Myocyte (in vitro differentiated cells): ENCODE measurements at places on chromosomes 1 and 21.

GRCh38 chr1:200558866-200559459 lies 61.6 kb downstream of the KIF14 start:
- DNase-seq, result peak; percentile 67

DNA sequence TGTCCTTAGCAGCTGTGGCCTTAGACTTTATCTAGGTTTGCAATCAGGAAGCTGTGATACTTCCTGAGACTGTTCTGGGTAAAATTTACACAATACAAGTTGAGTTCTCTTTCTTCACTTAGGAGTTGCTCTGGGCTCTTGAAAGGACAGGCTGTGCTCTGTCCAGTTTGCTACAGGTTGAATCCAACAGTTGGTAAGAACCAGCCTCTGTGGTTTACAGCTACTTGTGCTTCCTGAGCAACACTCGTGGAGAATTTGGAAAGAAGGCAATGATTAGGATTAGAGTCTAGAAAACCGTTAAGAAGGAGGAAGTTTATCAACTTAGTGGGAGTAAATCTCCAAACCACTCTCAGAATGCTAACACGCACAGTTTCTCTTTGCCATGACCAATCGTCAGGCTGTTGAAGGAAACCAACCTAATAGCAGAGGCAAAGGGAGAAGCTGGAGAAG lies 26.8 kb downstream of the GFI1 start:
- no peak for DNase-seq

DNA sequence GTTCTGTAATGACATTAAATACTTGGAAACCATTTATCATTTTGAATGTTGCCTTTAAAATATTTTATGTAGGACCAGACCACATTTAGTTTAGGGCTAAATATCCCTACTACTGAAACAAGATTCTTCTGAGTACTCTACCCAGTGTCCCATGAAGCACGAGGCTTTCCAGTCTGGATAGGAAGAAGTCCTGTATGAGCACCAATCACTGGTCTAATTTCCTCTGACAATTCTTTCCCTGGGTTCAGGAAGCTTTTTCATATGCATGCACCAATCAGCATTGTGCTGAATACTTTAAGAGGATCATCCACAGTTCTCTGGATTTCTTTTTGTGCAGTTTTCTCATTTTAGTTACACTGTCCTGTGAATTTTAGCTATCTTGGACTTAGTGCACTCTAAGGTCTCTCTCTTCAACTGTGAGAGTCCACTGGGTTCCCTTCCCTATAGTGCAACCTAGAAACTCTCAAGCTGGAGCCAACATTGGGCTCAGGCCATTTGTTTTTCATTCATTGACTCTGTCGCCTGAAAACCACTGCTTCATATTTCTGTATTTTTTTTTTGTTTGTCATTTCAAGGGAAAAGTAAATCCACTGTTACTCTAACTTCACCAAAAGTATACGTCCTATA lies 45.9 kb downstream of the TUT4 start:
- DNase-seq, result no peak

GRCh38 chr1:43147625-43148327 lies 24.3 kb downstream of the EBNA1BP2 start:
- DNase-seq, result peak; percentile 77

GRCh38 chr1:67886076-67886475 lies 52.8 kb upstream of the GNG12 start:
- DNase-seq, result no peak

GRCh38 chr1:104358086-104358485 lies 608.4 kb downstream of the AMY1C start:
- DNase-seq, result no peak

GRCh38 chr1:183896466-183897048 lies 91.6 kb downstream of the RGL1 start:
- DNase-seq, result no peak

DNA sequence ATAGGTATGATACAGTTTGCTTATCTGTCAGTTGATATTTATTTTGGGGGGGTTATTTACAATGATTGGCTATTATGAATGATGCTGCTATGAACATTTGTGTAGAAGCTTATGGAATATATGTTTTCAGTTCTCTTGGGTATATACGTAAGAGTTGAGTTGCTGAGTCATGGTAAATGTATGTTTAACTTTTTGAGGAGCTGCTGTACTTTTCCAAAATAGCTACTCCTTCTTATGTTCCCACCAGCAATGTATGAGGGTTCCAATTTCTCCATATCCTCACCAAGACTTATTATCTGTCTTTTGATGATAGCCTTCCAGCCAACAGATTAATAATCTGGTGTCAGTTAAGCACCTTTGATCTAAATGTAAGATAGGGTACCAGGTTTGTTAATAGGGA lies 11.9 kb downstream of the SOAT1 start:
- no peak for DNase-seq

DNA sequence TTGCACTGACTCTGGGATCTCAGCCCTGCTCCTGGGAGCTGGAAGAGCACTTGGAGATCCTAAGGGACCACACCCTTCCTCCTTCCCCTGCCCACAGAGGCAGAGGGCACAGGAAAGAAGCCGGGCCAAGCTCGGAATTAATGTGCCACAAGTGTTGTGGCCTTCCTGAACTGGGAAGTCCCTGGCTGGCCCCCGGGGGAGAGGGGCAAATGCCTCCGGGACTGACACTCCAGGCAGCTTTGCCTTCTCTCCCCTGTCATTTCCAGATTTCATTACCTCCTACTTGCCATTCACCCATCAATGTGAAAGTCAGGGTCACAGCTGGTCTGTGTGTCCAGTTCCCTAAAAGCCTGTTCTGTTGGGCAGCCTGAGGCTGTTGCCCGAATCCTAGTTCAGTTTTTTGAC lies 21.7 kb downstream of the SESN2 start:
- no peak for DNase-seq

DNA sequence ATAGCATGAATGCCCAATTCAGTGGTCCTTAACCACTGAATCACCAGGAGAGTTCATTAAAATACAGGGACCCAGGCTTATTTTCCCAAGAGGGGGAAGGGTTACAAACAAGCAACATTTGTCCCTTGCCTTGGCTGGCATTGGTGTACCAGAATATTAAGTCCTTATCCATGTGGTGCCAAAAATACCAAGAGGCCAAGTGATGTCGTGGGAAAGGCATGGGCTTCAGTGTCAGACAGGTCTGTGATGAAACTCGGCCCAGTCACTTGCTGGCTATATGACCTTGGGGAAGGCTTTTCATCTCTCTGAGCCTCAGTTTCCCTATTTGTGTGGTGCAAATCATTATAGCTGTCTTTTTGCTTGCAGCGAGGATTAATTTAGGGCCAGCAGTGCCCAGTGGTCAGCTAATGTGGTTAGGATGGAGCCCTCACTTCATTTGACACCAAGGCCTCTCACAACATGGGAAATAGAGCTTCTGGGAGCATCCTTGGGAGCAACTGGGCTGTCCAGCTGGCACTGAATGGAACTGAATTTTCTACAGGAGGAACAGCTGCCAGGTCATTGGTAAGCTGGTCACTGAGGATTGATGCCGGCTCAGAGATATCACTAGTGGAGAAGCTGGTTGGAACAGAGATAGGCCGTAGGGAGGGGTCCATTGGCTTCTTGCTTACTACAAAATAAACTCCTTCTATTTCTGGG lies 77.2 kb upstream of the PPP2R5A start:
- peak; percentile 79 for DNase-seq

DNA sequence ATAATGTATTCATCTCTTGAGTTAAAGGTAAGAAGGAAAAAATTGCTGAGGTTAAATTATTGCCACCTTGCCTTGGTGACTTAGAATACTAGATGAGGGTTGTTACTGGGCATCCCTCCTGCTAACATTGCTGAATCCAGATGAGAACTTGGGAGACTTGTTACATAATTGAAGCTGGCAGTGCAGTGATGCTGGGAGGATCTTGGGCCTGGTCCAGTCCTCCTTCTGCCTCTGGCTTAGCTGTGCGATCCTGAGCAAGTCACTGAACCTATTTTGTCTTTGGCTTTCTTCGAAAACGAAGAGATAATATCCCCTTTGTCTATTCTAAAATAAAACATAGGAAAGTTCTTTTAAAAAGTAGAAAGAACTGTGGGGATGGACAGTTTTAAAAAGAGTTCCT lies 244.9 kb upstream of the NRIP1 start:
- DNase-seq, result peak; percentile 13

DNA sequence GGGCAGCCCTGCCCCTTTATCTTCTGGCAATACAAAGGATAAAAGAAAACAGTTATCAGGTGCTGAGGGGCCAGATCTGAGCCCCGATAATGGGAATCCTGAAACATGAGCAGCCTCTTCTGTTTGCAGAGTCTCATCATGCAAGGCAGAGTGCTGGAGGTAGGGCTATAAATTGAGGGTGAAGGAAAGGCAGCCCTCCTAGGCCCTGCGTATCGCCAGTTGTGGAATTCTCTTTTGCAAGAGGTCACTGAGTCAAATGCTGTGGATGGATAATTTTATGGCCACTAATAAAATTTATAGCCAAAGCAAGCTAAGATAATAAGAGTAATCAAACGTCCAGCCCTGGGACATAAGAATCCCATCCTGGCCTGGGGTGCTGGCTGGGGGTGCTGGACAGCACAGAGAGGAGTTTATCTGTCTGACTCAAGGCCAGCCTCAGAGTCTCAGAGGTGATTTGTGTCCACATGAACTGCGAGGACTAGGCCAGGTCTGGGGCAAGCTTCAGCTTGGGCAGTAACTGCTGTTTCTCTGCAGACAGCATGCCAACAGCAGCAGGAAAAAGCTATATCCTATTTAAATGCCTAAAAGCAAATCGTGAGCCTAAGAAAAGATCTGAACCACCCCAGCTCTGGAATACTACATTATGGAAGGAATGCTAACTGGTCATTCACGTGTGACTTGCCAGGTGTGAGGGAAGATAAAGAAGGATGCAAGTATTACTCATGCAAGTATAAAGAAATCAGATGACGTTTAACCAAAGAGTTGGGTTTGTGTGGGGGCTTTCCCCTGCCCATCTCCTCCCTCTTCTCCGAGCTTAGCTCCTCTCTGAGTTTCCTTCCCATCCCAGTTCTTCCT lies 254.8 kb downstream of the KIF26B start:
- DNase-seq, result no peak

- DNase-seq, result no peak
Observed at GRCh38 chr1:118841521-118841920, 146.6 kb downstream of the TBX15 start.

DNA sequence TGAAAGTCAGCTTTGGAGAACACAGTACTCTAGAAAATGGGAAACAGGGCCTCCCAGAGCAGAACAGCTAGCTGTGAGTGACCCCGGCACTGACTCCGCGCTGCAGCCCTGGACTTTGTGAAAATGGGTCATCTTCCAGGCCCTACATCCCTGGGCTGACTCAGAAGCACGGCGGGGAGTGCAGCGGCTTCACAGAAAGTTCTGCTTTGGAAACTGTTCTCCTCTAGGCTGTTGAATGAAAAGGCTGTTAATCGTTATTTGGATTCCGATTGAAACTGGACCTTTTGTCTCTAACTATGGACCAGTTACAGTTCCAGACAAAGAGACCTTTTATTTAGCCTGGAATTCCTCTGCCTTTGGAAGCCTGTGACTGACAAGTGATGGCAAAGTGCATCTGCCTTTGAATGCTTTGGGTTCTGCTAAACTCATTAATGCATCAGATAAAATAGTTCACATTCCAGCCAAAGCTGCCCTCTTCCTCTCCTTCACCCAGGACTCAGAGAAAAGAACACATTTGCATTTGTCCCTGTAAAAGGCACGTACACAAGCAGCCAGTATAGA lies 144.9 kb upstream of the HOOK1 start:
- peak; percentile 84 for DNase-seq
